ENCODE measurements at places on chromosomes 16 and 17.

DNA sequence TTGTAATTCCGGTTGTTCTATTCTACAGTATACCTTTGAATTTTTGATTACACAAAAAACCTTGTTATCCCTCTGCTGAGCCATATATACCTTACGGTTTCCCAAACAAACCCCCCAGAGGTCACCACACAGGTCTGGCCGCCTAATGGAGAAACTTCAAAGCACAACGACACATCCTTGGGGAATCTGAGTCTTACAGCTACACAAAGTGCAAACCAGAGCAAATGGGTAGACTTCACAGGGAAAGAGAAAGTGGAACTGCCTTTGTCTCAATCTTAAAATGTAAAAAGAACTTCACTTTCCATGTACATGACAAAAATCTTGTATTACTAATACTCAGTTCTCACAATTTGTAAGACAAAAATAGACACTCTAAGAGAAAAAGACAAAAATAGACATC, 2.7 kb downstream of the FBXO31 start:
- no peak for DNase-seq

DNA sequence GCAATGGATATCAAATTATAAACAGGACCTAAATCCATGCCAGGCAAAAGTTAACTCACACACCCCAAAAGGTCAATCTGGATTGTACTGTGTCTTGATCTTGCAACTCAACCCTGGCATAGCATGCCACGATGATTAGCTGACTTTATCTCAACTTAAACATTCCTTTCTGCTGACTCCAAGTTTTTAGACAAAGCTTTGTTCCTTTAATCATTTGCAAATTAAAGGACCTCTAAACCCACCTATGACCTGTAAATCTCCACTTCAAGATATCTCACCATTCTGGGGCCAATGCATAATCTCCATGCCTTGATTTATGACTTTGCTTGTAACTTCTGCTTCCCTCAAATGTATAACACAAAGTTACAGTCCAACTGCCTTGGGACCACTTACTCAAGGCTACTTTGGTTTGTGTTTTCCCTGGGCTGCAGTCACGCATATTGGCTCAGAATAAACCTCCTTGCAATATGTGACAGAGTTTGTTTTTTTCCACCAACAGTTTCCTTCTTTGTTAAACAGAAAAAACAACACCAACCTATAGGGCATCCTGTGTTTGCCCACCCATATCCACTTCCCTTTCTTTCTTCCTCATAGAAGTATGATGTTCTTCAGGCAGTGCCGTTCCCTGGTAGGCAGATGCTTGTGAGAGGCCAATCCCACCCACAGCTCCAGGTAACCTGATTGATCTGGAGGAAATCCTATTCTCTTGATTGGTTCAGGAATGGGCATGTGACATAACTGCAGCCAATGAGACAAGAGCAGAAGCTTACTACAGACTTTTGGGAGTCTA, 390.6 kb upstream of the ERCC4 start:
- no peak for DNase-seq

DNA sequence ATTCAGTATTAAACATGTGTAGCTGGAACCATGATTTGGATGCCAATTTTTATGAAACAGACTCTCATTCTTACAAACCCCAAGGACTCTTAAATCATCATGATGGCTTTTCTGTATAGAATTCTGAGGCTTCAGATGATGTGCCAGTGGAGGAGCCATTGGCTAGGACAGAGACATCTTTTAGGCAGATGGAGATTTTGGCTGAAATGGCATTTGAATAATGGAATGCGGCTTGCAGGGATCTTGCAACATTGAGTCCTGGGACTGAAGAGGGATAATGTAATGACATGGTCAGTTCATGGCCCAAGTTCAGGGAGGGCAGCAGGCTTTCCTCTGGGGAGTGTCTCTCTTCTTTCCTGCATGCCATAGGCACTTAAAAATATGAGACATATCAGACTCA, 172.4 kb downstream of the ABCA8 start:
- no peak for DNase-seq

GRCh38 chr17:74374858-74375257, 7.6 kb downstream of the GPR142 start:
- no peak for DNase-seq

- DNase-seq, result no peak
These were observed 791 bp upstream of the ZNF629 start for GRCh38 chr16:30787613-30788378.

DNA sequence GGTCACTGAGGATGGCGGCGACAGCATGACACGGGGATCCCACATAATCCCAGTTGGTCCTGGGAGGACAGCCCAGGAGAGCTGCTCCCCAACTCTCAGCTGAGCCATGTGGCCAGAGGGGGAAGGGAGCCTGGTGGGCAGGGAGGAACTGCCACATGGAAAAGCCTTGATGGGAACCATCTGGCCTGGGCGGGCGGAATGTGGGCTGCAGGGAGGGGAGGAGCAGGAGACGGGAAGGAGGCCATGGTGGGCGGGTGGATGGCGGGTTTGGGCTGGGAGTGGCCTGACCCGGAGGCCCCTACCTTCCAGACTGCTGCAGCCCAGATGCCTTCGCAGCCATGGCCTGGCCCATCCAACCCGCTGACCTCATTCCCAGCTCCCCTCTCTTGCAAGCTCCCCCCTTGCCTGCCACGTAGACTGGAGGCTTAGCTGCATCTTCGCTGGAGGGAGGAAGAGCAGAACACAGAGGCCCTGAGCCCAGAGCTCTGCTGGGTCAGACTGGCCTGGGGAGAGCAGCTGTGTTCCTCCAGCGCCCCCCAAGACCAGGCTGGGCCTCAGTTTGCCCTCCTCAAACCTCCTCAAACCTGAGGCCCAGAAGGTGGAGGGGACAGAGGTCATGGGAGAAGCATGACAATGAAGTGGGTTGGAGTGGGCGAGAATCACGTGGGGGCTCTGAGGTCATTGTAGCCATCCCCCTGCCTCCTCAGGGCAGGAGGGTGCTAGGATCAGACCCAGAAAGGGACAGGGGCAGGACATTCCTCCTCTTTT, 8.2 kb upstream of the COL1A1 start:
- no peak for DNase-seq

- no peak for DNase-seq
These were observed 400.9 kb downstream of the SLC39A11 start for GRCh38 chr17:72691586-72691985.

GRCh38 chr17:68657166-68657565, 56.0 kb upstream of the FAM20A start:
- DNase-seq, result no peak

- no peak for DNase-seq
These were observed 141.3 kb upstream of the CDH8 start for GRCh38 chr16:62177351-62178203.

DNA sequence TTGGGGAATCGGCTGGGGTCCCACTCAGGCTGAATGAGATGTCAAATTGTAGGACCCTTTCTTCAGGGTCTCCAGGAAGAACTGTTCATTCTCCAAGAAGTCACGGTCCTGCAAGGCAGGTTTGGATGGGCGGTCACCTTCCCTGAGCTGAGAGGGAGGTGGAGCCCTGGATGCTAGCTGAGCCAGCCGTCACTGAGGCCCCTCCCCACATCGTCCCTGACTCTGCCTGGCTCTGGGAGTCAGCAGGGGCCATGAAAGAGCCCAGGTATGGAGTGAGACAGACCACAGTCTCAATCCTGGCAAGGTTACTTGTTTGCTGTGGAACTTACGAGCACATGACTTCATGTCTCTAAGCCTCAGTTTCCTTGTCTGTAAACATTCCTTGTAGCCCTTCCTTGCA, 6.0 kb upstream of the MRPL38 start:
- DNase-seq, result peak; percentile 50

DNA sequence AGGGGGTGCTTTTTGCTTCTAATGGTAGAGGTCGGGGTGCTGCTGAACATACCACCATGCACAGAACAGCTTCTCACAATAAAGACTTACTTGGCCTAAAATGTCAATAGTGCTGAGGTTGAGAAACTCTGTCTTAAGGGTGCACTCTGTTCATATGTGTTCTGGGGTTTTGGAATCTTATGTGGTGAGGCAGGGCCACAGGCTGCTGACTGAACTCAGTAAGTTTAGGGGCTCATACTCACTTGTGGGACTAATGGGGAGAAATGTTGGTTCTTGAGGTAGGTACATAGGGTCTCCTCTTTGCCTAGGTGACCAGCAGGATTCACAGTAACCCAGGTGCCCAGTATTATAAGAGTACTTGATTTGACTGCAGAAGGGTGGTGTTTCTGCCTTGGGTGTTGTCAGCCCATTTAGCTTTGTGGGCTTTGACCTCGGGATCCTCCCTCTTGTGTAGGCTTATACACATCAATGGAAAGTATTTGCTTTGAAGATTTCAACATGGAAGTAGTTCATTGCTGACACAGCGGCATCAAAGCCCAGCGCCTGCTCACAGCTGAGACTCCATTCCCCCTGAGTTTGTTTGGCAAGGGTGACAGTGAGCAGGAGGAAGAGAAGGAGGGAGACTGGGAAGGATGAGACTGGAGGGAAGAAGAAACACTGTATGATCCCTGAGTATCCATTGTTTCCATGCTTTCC, 17.2 kb downstream of the SLC7A6 start:
- no peak for DNase-seq
